ENCODE measurements at places on chromosomes 2 and 18.

GRCh38 chr2:81576713-81577112 lies 1272.2 kb upstream of the LRRTM1 start:
- no peak for DNase-seq

- DNase-seq = peak; percentile 66
These were observed 12.0 kb downstream of the SIGLEC15 start for GRCh38 chr18:45837283-45838070.

- no peak for DNase-seq
These were observed 92.5 kb upstream of the RBBP8 start for GRCh38 chr18:22840606-22841144.

DNA sequence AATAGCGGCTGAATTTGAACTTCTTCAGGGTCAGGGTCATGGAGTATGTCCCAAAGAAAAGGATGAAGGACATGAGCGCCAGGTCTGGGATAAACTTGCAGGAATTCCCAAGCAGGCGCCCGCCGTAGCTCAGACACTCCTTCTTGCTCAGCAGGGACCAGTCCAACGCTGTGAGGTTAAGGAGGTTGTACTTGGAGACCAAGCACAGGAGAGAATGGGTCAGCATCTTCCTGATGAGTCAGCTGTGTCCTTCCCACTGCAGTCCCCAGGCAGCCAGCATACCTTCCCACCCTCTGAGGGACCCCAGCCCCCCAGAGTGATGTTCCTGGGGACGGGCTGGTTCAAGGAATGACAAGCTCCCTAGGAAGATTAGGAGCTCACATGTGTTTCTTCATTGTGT lies 40.9 kb downstream of the MTHFD2 start:
- no peak for DNase-seq

DNA sequence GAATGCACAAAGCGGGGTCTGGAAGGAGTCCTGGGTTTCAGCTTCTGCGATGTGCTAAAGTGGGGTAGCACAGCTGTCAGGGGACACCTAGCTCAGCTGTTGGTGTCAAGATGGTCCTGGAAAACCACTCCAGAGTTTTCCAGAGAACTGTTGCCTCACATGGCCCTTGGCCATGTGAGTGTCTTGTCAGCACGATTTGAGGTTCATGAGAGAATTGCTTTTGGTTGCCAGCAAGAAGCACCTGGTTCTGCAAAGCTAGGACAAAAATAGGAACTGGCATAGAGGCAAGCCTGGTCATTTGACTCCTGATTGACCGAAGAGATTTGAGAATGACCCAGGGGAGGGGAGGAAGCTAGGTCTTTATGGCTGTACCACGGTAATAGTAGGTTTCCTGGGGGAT lies 50.4 kb upstream of the CTLA4 start:
- no peak for DNase-seq

- DNase-seq = peak; percentile 76
These were observed 119.9 kb upstream of the CAB39 start for GRCh38 chr2:230592775-230593174.

GRCh38 chr2:34365932-34366331 lies 766.8 kb upstream of the FAM98A start:
- no peak for DNase-seq

- DNase-seq = no peak
These were observed 89.5 kb downstream of the SLC4A10 start for GRCh38 chr2:161713706-161714105.

DNA sequence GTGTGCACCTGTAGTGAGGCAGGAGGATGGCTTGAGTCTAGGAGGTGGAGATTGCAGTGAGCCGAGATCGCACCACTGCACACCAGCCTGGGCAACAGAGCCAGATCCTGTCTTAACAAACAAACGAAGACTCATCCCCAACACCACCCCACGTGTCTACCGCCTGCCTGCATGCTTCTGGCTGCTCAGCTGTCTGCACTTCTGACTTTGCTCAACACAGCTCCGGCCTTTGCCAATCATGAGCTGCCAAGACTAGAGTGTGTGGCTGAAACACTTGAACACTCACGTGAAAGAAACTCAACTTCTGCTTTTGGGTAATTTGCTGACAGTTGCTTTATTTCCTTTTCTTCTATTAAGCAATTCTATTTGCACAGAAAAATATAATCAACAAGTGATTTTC lies 32.1 kb upstream of the SP3 start:
- DNase-seq = no peak

GRCh38 chr2:141703501-141703900 lies 427.3 kb downstream of the LRP1B start:
- no peak for DNase-seq

Measured in activated CD8-positive, alpha-beta memory T cell treated with anti-CD3 and anti-CD28 coated beads, Interleukin-2, amount 10 ng/mL, durations not matched to agents 7 days and 5 days (primary cell).